ENCODE measurements at places on chromosomes 16 and 17.

- DNase-seq = peak; percentile 63
Measured at GRCh38 chr17:65785109-65785508, 223.7 kb upstream of the AXIN2 start.

DNA sequence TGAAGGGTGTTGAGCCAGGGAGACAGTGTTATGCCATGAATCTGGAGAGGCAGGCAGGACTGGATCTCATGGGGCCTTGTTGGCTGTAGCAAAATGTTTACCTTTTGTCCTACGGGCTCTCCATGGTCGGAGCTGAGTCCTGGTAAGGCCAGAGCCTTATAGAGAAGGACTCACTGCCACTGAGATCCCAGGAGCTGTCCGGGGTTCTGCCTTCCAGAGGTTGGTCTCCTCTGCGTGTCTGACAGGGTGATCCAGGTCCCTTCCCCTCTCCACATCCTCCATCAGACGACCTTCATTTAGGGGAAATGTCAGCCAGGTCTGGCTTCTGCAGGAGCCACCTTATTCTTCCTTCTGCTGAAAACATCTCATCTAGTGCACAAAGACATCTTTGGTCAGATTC lies 285.2 kb upstream of the N4BP1 start:
- DNase-seq = no peak

DNA sequence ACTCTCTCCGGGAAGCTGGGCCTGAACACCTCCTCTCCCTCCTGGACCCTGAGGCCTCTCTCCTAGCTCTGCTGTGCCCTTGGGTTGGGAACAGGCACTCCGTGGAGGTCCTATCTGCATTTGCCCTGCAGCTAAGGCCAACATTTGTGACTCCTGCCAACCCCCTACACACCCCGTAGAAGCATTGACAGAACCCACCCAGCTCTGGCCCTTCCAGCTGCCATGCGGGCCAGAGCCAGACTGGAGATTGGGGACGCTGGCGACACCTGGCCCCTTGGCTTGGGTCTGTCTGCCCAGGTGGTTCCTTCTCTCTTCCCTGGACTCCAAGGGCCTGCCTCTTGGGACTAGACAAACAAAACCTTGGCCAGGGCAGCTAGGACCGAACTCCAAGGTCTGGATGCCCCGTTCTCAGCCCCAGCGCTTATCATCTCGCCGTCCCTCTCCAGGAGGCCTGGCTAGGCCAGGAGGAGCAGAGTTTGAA lies 644 bp upstream of the RHBDF2 start:
- DNase-seq = no peak

DNA sequence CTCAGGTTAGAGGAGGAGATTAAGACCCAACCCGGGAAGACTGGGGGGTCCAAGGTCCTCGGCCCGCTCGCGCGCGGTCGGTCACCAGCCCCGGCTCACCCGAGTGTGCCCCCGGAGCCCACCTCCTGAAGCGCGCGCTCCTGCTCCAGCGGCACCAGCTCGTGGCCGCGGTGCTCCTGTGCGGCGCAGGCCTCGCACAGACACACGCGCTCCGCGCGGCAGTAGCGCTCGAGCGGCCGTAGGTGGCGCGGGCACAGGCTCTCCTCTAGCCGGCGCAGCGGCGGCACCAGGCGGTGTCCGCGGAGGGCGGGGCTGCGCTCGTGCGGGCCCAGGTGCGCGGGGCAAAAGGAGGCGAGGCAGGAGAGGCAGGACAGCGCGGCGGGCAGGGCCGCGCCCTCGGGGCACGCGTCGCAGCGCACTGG lies 618 bp downstream of the TRIM47 start:
- no peak for DNase-seq

DNA sequence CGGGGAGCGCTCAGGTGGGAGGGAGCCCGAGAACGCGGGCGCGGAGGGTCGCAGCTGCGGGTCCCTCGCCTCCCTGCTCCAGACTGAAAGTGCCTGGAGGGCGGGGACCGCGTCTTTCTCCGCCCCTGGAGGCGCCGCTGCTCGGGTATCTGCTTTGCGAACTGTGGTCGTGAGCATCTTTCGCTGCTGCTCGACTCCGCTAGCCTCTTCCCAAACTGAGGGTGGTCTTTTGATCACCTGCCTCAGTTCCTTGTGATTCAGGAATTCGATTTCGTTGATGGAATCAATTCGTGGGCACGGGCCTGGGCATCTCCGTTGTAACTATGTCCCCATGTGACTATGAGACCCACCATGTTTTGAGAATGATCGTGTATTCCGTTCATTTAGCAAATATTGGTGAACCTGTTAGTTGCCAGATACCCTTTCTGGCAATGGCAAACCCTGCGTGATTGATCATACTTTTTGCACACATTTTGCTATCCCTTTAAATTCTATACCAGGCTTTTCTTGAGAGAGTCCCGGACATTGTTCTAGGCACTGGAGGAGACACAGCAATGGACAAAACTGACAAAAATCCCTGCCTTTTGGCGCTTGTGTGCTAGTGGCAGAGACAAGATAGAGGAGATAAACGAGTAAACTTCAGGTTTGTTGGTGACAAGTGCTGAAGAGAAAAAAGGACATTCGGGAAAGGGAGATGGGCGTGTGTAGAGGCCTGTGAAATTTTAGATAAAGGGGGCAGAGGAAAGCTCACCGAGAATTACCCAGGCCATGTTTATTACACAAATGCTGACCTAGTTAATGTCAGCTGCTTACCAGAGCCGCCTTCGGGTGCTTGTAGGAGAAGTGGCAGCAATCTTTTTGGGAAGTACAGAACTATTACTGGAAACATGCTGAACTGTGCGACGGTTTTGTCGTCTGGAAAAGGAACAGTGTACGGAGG lies 948 bp downstream of the UTP18 start:
- no peak for DNase-seq

Data from smooth muscle cell of the brain vasculature (primary cell).